Fibroblast of upper back skin (primary cell): ENCODE measurements at places on chromosomes 12 and 14.

GRCh38 chr12:56898938-56899337 lies 35.3 kb downstream of the SDR9C7 start:
- no peak for DNase-seq

DNA sequence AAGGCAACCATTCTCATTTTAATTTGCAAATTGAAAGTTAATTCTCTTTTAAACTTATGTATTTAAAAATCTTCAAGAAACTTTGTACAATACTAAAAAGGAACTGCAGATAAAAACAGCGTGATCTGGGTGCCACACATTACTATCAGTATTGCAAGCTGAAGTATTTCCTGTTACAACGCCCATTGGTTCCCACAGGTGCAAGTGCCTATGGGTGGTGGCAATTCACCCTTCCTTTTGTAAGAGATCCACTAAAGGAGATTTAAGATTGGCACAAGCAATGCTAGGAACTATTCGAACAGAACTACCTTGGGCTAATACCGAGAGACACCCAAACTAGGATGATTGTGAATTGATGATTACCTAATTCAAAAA lies 13.2 kb downstream of the TAOK3 start:
- DNase-seq: no peak

- no peak for DNase-seq
These were observed 89.7 kb downstream of the LGMN start for GRCh38 chr14:92658684-92659083.

GRCh38 chr14:101118233-101118632 lies 214.7 kb upstream of the RTL1 start:
- no peak for DNase-seq

- no peak for DNase-seq
These were observed 3.2 kb downstream of the CRIP2 start for GRCh38 chr14:105477660-105478397.

DNA sequence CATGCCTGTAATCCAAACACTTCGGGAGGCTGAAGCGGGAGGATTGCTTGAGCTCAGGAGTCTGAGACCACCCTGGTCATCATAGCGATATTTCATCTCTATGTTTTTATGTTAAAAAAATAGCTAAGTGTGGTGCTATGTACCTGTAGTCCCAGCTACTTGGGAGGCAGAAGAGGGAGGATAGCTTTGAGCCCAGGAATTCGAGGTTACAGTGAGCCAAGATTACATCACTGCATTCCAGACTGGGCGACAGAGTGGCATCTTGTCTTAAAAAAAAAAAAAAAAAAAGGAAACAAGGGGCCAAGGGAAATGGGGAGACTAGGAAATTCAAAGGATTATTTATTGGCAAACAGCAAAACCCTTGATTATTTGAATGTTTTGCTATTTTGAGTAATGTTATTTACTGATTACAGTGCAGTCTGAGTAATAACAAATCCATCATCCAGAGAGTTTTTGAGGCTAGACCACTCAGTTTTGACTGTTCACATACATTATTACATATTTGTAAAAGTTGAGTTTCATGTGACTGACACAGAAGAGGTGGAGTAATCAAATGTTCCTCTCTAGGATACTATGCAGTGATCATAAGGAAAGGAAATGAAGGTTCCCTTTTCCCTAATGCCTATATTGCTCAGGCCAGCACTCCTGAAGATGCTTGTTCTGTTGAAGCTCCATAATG lies 40.8 kb downstream of the PRKCH start:
- no peak for DNase-seq

DNA sequence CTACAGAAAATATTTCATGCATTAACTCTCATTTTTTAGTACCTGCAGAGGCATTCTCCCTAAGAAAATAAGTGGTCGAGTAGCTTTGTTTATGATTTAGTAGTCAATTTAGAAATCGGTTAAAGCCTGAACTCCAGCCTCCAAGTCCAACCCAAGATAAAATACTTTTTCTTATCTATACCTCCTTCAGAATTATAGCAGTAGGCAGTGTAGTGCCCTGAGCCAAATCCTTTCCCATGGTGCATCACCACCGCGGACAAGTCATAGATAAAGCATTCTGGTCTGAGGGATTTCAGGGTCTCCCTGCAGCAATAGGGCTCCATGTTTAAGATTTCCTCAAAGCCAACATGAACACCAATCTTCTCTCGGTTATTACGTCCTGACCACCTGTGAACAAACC lies 30.5 kb downstream of the USP44 start:
- DNase-seq: no peak

GRCh38 chr12:42611571-42612230 lies 22.2 kb upstream of the PRICKLE1 start:
- DNase-seq: no peak

GRCh38 chr12:89879766-89880165 lies 171.1 kb upstream of the ATP2B1 start:
- no peak for DNase-seq

DNA sequence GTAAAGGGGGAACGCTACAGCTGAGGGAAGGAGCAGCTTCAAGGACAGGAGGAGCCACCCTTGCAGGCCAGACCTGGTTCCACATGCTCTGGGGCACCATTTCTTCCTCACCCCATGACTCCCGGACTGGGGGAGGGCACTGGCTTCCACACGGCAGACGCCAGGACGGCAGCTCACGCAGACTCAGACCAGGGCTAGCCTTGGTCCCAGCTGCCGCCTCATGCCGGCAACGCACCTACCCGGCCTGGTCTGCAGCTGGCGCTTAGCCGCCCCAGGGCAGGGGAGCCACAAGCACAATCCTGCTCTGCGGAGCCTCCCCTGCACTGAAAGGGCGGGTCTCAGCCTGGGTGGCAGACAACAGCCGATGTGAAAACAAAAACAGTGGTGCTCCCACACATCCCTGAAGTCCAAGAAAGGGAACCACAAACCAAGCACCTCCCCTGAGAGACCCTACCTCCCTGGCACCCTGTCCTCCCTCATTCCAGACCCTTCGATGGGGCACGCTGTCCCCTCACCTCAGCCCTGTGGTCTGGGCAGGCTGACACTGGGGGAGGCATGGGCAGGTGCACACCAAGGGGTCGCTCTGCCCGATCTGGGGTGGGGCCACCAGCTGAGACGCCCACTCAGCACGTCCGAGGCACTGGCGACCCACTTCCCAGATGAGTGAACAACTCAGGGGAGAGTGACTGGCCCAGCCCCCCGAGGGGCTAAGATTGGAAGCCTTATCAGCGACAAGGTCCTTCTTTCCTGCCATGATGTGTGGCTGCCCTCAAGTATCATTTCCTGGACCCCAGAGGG lies 65.0 kb downstream of the CHGA start:
- DNase-seq: no peak
